ENCODE measurements at places on chromosomes 3 and 15. TPM values are rescaled to one million over a fixed set of nuclear protein-coding genes. Genes with fewer than 3 reads are reported as not detected.

DNA sequence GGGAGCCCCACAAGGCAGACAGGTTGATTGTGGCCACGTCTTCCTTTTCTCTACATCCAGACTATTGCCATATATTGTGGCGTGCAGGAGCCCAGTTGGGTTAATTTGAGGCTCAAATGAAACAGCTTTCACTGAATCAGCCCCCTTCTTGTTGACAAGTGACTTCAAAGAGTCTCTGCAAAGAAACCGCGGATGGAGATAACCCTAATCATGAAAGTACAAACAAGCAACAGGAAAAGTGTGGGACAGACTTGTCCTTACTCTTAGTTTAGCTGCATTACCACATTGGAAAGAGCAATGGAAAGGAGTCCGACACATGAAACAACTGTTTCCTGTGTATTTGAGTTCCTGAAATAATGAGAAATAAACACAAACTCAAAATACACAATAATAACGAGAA is 3.3 kb downstream of the TMEM40 start:
- no peak for DNase-seq

PCLAF gene
- polyA plus RNA-seq: 39.1 TPM

DNA sequence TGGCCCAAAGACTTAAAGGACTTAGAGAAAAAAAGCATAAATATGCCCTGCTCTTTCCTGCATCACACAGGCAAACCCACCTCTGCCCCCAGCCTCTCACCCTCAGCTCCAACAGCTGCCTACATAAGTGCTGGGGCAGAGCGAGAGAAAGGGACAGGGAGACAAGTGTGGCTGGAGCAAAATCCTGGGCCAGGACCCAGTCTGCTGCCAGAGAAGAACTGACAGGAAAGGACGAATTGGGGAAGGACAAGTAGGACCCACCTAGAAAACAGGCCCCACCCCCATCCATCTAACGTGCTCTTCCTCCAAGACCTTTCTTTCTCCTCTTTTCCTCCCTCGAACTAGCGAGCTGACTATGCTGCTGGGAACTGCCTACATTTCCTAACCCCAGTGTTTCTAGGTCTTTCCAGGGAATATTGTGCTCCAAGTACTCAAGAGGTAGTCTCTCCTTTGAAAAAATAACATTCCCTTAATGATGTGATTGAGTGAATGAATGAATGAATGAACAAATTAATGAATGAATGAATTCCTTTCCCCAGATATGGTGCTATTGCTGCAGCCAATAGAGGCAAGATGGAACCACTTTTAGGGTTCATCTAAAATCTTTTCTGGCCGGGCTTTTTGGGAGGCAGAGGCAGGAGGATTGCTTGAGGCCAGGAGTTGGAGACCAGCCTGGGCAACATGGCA is 18.4 kb downstream of the IGDCC4 start:
- no peak for DNase-seq

GRCh38 chr3:115279939-115280338 is 132.9 kb upstream of the ZBTB20 start:
- no peak for DNase-seq

SNX22 gene
- polyA plus RNA-seq: 7.5 TPM

DNA sequence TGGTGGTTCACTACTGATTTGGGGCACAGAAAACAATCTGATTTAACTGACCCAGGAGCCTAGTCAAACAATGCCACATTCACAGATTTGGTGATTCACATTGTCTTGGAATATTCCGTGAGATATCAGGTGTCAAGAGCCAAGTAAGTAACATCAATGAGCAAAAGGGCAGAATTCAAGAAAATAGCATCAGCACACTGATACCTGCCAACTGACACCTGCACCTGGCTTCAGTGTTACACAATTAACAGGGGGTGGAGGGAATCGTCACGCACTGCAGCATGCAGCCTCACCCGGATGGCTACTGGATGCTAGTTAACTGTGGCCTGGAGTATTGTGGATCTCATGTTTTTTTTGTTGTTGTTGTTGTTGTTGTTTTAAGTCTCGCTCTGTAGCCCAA is 17.6 kb downstream of the CCNL1 start:
- no peak for DNase-seq

KBTBD13 gene
- not detected for polyA plus RNA-seq

- DNase-seq: no peak
Measured at GRCh38 chr3:53808496-53808895, 37.7 kb downstream of the CHDH start.

NUP210 gene
- polyA plus RNA-seq: 55.0 TPM

DNA sequence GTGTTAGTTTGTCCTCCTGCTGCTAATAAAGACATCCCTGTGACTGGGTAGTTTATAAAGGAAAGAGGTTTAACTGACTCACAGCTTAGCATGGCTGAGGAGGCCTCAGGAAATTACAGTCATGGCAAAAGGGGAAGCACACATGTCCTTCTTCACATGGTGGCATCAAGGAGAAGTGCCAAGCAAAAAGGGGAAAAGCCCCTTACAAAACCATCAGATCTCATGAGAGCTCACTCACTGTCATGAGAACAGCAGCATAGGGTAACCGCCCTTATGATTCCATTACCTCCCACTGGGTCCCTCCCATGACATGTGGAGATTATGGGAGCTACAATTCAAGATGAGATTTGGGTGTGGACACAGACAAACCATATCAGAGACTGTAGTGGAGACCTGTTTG is 27.0 kb downstream of the TM2D3 start:
- no peak for DNase-seq

GRCh38 chr15:58070801-58071418 is 5.4 kb upstream of the ALDH1A2 start:
- DNase-seq: no peak

- DNase-seq: peak; percentile 54
Measured at GRCh38 chr3:195005251-195005620, 265.7 kb downstream of the XXYLT1 start.

DNA sequence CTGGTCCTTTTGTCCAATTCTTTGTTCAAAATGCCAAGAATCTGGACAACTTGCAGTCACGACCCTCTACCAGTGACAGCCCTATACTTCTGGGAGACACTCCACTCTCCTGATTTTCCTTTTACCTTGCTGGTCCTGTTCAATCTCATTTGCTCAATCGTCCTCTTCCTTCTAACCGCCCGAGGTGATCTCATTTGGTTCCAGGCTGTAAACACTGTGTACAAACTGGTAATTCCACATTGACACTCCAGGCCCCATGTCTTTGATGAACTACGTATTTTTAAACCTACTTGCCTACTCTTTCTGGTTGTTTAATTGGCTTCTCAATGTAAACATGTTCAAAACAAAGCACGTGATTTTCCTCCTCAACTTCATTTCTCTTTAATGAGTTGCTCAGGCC is 23.7 kb upstream of the C3orf49 start:
- DNase-seq: no peak
